Femur (tissue), 1 donor: ENCODE measurements at places on chromosomes 5 and 9.

DNA sequence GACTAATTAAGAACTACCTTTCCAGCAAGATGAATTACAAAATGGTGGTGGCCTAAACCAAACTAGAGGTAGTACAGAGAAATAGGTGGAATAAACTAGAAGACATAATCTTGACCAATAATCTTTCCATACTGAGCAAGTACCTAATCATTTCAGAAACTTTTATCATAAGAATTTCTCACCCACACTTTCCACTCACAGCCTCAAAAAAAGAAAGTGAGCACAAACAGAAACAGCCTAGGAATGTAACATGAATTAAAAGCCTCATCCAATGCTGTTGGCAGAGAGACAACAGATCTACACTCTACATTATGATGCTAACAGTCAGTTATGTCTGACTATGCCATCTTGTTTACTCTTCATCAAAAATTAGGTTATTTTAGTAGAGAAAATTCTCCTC is 1.3 kb downstream of the RNF38 start:
- DNase-seq, result no peak

DNA sequence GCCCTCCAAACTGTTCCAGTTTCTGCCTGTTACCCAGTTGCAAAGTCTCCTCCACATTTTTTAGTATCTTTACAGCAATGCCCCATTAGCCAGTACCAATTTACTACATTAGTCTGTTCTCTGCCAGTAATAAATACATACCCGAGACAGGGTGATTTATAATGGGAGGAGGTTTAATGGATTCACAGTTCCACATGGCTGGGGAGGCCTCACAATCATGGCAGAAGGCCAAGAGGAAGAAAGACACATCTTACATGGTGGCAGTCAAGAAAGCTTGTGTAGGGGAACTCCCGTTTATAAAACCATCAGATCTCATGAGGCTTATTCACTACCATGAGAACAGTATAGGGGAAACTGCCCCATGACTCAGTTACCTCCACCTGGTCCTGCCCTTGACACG is 600.7 kb upstream of the CDH6 start:
- no peak for DNase-seq

DNA sequence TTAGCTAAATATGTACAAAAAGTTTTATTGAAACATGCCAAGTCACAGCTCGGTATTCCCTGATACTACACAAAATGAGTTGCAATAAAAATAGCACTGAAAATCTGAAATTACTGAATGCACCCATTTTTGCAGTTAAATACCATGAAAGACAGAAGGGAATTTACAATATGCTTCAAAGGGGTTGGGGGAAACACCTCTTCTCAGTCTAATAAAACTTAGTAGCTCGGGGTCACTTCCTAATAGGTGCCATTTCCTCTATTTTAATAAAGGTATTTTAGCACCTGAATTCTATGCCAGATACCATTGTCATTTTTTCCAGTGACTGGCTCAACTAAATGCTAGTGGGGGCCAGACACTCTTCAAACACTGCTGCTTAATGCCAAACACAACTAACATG is 204.1 kb upstream of the MEF2C start:
- DNase-seq, result no peak

DNA sequence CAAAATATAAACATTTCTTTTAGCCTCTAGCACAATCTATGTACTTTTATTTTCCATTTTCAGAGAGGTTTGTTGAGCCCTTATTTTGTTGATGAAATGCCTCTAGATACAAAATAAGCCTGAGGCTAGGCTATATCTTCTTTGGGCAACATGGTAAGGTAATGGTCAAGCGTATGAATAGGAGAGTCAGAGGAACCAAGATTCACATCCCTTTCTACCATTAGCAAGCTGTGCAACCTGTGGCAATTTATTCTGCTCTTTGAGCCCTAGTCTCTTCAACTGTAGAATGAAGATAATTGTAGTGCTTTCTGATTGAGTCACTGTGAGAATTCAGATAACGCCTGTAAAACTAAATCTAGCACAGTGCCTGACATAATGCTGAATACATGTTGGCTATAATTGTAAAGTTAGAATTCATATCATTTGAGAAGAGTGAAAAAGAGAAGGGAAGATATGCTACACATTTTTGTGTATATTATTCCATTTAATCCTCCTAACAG is 412.5 kb downstream of the CCDC171 start:
- no peak for DNase-seq

- DNase-seq, result peak; percentile 30
These were observed 135.4 kb downstream of the RGS3 start for GRCh38 chr9:113598883-113599282.

GRCh38 chr9:131289301-131290035 is at the start of gene PLPP7:
Gene PLPP7, plus strand, starts transcription at chr9:131289723. Its CDS starts 275 bp downstream, at chr9:131289998.
- DNase-seq, result peak; percentile 85

GRCh38 chr9:113569472-113570060 is 106.0 kb downstream of the RGS3 start:
- no peak for DNase-seq

- DNase-seq, result no peak
These were observed 1429.8 kb upstream of the CDH9 start for GRCh38 chr5:28468166-28468565.

GRCh38 chr9:36039696-36040095 is 3.0 kb downstream of the RECK start:
- no peak for DNase-seq

- no peak for DNase-seq
These were observed 375.6 kb upstream of the NUDT12 start for GRCh38 chr5:103938146-103938695.

- DNase-seq, result no peak
These were observed 48.0 kb downstream of the IPO11 start for GRCh38 chr5:62460578-62460983.

DNA sequence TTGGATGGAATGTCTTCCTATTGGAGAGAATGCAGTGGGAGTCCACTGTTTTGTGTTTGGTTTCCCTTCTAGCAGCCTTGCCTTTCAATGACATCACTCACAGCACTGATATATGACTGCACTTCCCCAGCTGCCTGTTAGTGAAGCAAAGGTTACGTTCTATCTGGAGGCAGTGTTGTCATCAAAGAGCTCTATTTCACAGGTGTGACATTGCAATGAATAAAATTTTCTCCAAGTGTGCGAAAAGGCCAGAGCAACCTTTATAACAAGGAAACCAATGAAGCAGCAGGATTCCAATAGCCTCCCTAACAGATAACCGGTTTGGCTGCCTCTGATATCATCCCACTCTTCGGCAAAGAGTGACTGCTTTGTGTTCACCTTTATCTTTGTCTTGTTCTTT is 523.5 kb upstream of the ZNF608 start:
- no peak for DNase-seq

- DNase-seq, result peak; percentile 87
These were observed 2.5 kb downstream of the TLE1 start for GRCh38 chr9:81686614-81687520.

DNA sequence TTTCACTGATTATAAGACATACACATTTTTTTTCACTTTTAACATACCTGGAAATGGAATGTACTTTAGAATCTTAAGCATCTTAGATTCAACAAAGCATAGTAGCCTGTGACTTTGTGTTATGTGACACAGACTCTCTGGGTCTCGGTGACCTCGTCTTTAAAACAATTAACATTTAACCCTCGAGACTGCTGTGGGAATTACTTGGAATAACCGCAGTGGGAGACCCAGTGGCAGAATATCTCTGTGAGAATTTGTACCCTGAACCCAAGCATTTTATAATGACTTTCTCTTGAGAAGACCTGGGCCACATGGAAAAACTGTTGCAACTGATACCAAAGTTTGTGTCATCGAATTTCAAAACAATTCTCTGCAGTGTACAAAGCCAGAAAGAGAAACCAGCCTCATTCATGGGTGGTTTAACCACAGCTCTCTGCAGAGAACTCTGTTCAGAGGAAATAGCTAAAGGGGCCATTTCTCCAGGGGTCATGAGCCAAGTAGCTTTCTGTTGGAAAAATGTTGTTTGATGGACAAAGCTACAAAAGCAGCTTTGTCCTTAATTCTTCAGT is 10.0 kb upstream of the RETREG1 start:
- no peak for DNase-seq

DNA sequence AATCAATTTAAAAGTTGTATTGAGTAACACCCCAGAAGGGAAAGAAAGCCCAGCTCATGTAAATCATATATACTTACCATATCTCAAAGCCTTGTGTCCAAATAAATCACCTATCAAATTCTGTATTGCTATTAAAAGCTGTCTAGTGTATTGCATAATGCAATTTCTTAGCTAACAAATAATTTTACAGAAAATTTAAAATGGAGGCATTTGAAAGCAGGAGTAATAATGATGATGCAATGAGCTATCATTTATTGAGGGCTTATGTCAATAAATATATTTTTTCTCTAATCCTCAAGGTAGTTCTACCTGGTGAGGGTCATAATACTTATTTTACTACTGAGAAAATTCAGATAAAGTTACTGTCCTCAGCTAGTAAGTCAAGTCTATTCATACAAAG is 42.8 kb upstream of the CDK5RAP2 start:
- DNase-seq, result no peak

GRCh38 chr5:120158211-120158610 is 305.9 kb upstream of the PRR16 start:
- no peak for DNase-seq

DNA sequence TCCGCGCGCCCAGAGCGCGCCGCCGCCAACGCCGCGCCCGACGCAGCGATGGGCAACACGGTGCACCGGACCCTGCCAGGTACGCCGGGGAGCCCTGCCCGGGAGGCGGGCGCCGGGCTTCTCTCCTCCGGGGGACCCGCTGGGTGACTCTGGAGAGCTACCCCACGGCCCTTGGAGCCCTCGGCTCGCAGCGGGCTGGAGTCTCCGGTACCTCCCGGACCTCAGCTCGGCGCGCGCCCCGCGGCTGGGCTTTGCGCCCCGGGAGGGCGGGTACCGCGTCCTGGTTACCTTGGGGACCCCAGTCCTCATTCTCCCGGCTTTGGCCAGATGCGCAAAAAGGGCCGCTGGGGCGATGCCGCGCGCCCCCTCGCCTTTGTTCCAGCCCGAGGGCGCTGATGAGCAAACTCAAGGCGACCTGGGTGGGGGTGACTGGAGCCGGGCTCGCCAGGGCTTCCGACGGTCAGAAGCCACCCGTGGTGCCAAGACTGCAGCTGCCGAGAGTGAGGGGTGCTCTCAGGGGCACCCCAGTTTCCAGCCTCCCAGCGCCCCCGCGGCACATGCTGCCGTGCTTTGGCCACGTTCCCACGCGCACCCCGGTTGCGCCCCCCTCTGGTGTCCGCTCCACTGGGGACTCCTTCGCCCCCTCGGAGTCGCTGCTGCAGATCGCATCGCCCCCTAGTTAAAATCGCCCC is 442 bp downstream of the NEURL1B start:
- peak; percentile 43 for DNase-seq

DNA sequence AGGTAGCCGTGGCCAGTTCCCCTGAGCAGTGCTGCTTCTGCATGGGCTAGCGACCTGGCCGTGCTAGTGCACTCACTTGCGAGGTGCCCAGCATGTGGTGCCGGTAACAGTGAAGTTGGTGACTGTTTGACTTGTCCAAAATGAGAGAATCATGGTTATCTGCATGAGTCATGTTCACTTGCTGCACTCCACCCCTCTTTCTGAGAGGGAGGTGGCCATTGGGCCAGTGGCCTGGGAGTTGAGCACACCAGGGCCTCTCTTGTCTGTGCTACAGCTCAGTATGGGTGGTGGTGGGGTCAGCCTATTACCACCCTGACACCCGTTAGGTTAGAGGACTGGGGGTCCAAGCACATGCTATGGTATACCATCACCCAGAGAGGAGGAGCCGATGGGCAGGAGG is 55.4 kb upstream of the GARNL3 start:
- DNase-seq, result no peak

GRCh38 chr5:111742177-111742994 is 14.6 kb downstream of the NREP start:
- peak; percentile 84 for DNase-seq

GRCh38 chr9:98523231-98523901 is 185.4 kb downstream of the GABBR2 start:
- DNase-seq, result no peak

DNA sequence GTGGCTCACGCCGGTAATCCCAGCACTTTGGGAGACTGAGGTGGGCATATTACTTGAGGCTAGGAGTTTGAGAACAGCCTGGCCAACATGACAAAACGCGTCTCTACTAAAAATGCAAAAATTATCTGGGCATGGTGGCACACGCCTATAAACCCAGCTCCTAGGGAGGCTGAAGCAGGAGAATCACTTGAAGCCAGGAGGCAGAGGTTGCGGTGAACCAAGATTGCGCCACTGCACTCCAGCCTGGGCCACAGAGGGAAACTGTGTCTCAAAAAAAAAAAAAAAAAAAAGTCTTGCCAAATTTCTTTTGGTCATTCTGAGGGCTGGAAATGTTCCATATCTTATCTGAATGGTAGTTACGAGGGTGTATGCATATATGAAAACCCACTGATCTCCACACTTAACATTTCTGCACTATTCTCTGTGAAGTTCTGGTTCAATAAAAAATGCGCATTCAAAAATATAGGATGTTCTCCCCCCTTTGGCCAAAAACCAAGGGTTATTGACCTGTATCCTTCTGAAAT is 13.5 kb upstream of the NIPAL4 start:
- no peak for DNase-seq

DNA sequence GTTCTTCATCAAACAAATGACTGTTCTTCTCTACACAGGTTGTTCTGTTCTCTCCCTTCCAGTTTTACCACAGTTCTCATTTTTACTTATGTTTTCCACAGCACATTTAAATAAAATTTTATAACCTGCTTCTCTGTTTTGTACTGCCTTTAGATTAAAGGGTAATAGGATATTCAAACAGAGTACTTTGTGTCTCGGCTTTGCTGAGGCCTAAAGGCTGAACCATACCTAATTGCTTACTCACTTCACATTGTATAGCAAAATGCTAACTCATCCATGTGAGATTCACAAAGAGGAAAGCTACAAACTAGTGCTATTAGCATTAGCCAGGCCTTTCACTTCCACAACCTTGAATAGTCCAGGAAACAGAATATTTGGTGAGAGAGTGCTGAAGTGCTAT is 200.3 kb downstream of the TRPM3 start:
- no peak for DNase-seq

DNA sequence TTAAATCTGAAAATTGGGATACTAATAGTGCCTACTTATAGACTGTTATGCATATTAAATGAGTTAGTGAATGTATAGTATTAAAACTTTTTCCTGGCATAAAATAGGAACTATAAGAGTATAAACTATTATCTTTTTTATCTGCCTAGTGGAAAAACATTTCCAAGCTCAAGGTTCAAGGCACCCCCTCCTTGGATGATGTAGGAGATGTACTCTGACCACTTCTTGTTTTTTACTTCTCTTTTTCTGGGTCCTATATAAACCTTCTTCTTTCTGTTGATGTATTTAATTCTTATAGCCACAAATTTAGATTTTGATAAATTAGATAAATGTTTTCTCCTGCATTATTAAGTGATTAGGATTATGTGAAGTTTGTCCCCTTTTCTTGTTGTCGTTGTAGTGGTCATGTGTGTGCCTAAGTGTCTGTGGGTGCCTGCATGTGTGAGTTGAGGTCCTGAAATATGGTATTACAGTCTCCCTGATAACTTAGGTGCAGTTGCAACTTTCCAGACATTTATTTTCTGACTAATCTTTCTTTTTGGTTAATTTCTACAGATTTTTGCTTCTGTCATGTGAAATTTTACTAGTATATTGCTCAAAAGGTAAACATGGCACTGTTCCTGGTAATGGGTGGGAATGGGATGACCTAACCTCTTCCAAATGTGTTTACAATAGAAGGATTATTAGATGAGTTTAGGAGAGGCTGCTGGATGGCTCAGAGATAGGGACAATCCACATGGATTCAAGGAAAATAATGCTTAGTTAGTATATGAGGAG is 160.8 kb upstream of the CDKN2B start:
- no peak for DNase-seq
